Panc1 (cell line): ENCODE measurements at places on chromosomes 12 and 14. TPM values are rescaled to one million over a fixed set of nuclear protein-coding genes. Genes with fewer than 3 reads are reported as not detected.

DNA sequence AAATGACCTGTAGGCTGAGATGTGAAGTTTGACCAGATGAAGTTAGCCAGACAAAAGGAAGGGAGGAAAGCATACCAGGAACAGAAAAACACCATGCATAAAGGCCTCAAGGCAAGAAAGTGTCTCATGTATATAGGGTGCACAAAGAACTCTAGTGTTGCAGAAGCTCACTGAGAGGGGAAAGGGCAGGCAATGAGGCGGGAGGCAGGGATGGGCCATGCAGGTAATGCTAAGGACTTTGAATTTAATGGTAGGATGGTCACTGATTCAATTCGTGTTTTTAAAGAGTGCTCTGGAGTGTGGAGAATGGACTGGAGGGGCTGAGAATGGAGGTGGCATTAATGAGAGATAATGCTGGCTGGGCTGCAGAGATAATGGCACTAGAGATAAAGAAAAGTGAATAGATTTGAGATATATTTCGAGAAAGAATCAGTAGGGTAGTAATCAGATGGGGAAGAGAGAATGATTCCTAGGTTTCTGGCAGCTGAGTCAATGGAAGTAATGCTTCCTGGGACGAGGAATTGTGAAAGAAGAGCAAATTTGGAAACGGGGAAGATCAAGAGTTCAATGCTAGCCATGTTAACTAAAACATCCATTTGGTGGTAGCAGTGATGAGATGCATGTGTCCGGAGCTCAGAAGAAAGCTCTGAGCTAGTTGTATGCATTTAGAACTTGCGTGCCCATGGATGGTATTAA is 43.1 kb downstream of the LIMA1 start:
- H3K4me1 ChIP-seq: peaks cover 36% of the 10 kb centered on the region
- H3K27me3 ChIP-seq: no peaks in the 10 kb centered on the region
- no peak overlapping the region for H3K4me3 ChIP-seq
- DNase-seq: no peak
- no peaks in the 10 kb centered on the region for H3K36me3 ChIP-seq

GRCh38 chr14:51546099-51546498 is 105.6 kb upstream of the FRMD6 start:
- no peaks in the 10 kb centered on the region for H3K27me3 ChIP-seq
- peaks cover 24% of the 10 kb centered on the region for H3K4me1 ChIP-seq
- no peak for DNase-seq
- H3K36me3 ChIP-seq: no peaks in the 10 kb centered on the region; the same call in 1 of the 2 replicates
- H3K4me3 ChIP-seq: no peak overlapping the region
- H3K27ac ChIP-seq: peak overlapping the region; percentile 85

- no peaks in the 10 kb centered on the region for H3K27me3 ChIP-seq
- no peak overlapping the region for H3K4me3 ChIP-seq
- H3K36me3 ChIP-seq: no peaks in the 10 kb centered on the region
- H3K4me1 ChIP-seq: no peaks in the 10 kb centered on the region
- H3K27ac ChIP-seq: no peak overlapping the region
These were observed 43.5 kb downstream of the BCAT1 start for GRCh38 chr12:24905431-24905830.

RAB5B gene
- total RNA-seq: 102 TPM

RASSF9 gene
- 0.33 TPM for total RNA-seq

DNA sequence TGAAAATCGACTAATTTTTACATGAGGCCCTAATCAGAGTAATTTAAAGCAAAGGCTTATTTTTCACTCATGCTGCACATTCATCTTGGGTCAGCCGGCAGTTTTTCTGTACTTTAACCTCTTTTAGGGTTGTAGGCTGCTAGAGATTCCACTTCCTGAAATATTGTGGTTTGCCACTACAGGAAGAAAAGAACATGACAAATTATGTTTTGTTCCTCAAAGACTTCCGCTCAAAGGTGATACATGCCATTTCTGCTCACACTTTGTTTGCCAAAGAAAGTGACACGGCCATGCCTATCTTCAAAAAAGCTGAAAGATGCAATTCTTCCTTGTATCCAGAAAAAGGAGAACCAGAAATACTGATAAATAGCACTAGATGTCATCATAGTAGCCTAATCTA is 183.4 kb upstream of the PPFIA2 start:
- H3K27me3 ChIP-seq: no peaks in the 10 kb centered on the region
- no peak for DNase-seq
- no peak overlapping the region for H3K27ac ChIP-seq
- H3K4me3 ChIP-seq: no peak overlapping the region
- no peaks in the 10 kb centered on the region for H3K4me1 ChIP-seq

GRCh38 chr12:122991623-122992275 is 11.3 kb downstream of the ARL6IP4 start:
- no peak overlapping the region for H3K4me3 ChIP-seq
- DNase-seq: no peak
- H3K4me1 ChIP-seq: no peaks in the 10 kb centered on the region
- H3K27ac ChIP-seq: no peak overlapping the region
- H3K36me3 ChIP-seq: no peaks in the 10 kb centered on the region
